ENCODE measurements at places on chromosomes 2 and 18.

GRCh38 chr18:53566626-53567025 is 657.8 kb downstream of the MBD2 start:
- DNase-seq = no peak

- DNase-seq = no peak
Observed at GRCh38 chr2:16626997-16627605, 38.5 kb downstream of the CYRIA start.

- no peak for DNase-seq
Observed at GRCh38 chr2:167613471-167613870, 633.9 kb downstream of the STK39 start.

DNA sequence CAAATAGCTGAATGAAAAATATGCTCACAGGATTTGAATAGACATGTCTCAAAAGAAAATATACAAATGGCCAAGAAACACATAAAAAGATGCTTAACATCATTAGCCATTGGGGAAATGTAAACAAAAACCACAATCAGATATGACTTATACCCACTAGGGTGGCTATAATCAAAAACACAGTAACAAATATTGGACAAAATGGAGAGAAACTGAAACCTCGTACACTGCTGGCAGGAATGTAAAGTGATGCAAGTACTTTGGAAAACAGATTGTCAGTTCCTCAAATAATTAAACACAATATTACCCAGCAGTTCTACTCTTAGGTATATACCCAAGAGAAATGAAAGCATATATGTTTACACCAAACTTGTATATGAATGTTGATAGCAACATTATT is 213.0 kb downstream of the PHLPP1 start:
- no peak for DNase-seq

GRCh38 chr2:226609366-226609765 is 190.3 kb downstream of the IRS1 start:
- no peak for DNase-seq

DNA sequence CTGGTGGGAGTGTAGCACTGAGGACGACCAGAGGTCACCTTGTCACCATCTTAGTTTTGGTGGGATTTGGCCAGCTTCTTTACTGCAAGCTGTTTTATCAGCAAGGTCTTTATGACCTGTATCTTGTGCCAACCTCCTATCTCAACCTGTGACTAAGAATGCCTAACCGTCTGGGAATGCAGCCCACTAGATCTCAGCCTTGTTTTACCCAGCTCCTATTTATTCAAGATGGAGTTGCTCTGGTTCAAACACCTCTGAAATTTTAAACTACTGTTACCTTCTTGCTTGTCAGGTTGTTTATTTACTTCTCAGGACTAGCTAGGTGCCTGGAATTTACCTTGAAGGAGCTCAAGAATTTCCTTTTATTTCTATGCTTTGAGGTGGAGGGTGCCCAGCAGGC is 9.5 kb upstream of the KCNG3 start:
- DNase-seq = no peak

GRCh38 chr2:196291873-196292800 is 120.8 kb upstream of the STK17B start:
- DNase-seq = no peak

GRCh38 chr18:27497246-27497645 is 312.1 kb upstream of the CHST9 start:
- DNase-seq = no peak

DNA sequence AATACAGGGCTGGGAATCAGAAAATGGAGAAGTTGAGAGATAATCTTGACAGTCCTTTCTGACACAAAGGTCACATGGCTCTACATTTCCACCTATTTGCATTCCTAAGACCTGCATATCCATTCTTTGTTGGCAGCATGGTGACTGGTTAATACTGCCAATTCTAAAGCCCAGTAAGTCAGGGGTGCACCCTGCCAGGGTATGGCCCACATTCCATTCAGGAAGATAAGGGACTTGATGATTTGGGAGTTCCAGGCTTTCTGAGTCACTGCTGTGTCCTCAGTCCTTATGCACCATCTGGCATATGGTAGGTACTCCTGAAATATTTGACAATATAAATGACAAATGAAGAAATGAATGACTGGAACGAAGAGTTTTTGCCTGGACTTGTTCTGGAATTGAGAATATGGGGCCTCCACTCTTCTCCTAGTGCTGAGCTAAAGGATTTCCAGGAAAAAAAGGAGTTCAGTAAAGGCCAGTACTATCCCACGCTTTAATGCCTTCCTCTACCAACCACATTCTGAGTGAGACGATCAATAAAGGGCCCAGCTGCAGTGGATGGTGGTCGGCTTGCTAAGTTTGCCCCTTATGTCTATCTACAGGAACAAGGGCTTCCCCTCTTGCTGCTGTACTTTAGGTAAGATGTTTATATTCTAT is 31.7 kb upstream of the EIF2AK3 start:
- DNase-seq = no peak

DNA sequence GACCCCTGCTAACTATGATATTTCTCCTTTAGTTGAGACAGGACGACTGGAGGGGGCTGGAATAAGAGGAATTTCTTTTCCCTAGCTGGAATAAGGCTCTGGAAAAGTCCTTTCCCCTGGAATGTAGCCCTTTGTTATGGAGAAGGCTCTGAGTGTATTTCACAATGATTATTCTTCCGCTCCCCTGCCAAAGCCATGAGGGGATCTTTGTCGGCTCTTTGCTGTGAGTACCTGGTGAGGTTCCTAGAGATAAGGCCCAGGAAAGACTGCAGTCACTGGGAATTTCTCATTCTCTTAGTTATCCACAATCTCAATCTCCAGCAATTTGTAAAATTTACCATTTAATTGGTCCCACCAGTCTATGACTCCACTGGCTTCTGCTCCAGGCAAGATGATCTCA is 340.2 kb upstream of the HNRNPA3 start:
- DNase-seq = no peak

- no peak for DNase-seq
Observed at GRCh38 chr2:38634684-38635083, 31.2 kb upstream of the GALM start.

DNA sequence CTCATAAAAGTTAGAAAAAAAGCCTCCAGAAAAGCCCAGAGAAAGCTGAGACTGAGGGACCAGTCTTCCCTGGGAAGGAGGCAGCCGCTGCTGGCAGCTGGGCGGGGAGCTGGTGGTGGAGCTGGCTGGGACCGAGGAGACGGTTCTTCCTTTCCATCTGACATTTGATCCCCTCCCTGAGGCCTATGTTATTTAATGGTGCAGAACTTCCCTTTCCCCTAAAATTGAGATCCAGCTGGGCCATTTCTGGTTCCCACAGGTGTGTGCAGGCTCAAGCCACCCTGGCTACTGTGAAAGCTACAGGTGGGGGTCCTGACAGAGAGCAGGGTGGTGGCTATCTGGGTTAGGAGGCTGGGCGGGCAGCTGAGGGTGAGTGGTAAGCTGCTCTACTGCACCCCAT is 81.5 kb upstream of the FZD7 start:
- DNase-seq = no peak

- no peak for DNase-seq
Observed at GRCh38 chr2:70777450-70777849, 9.4 kb upstream of the ADD2 start.

GRCh38 chr2:196459539-196459938 is 180.0 kb upstream of the CCDC150 start:
- DNase-seq = no peak

DNA sequence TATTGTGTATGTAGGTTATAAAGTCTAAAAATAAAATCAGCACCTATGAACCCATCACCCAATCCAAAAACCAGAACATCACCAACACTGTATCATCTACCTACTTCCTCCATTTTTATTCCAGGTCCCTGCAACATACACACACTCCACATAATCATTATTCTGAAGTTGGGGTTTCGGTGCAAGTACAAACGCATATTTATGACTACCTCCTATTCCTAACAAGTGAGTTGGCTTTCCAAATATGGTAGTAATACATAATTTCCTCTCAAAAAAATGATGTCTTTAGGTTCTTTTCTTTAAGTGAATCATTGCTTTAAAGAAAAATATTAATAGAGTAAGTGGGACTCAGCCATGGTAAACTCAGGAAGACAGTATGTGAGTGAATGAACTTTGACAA is 3.3 kb downstream of the ACVR1 start:
- DNase-seq = no peak

GRCh38 chr2:39913648-39914461 is 134.8 kb upstream of the THUMPD2 start:
- no peak for DNase-seq

DNA sequence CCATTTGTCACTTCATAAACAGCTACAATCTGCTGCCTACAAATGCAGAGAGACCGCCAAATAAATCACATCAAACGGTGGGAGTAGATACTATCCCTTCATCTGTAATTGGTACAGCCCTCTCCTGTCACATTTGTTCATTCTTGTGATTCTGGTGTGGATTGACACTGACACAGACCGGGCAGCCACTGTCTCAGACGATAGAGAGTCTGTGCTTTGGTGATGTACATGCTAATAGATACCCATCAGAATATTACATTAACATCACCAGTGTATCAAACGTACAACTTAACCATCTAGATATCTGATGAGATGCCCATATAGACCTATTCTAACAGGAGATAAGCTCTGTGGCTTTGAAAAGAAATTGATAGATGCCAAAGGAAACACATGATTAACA is 419.7 kb upstream of the ZEB2 start:
- no peak for DNase-seq

DNA sequence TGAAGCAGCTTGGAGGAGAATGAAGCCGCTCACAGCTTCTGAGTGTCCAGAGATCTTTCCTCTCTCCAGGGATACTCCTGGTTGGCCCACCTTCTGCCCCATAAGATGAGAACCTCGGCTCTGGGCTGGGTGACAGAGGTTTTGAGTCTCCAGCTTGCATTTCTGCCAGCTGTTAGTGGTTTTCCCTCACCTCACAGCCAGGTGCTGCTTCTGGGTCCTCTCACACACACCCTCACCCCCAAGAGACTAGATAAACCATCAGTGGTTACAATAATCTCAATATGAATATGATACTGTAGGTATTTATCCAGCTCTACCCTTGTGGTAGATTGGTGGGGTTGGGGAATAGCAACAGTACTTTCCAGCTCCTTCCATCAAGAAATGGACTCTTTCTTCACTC is 161.7 kb upstream of the SIX3 start:
- no peak for DNase-seq

DNA sequence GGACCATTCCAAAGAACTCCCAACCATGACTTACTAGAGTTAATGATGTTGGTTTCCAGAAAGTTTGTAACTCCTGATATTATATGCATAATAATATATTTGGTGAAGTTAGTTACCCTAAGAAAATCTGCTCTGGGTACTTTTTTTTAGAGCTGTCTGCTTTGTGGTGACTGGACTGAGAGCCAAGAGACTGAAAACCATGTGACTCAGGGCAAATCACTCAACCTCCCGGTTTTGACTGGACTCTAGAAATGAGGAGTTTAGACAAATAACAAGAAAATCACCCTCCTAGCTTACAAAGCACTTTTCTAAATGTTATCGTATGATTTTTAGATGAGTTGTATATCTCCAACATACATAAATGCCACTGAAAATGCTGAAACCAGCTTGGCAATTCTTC is 138.3 kb upstream of the RND3 start:
- no peak for DNase-seq

DNA sequence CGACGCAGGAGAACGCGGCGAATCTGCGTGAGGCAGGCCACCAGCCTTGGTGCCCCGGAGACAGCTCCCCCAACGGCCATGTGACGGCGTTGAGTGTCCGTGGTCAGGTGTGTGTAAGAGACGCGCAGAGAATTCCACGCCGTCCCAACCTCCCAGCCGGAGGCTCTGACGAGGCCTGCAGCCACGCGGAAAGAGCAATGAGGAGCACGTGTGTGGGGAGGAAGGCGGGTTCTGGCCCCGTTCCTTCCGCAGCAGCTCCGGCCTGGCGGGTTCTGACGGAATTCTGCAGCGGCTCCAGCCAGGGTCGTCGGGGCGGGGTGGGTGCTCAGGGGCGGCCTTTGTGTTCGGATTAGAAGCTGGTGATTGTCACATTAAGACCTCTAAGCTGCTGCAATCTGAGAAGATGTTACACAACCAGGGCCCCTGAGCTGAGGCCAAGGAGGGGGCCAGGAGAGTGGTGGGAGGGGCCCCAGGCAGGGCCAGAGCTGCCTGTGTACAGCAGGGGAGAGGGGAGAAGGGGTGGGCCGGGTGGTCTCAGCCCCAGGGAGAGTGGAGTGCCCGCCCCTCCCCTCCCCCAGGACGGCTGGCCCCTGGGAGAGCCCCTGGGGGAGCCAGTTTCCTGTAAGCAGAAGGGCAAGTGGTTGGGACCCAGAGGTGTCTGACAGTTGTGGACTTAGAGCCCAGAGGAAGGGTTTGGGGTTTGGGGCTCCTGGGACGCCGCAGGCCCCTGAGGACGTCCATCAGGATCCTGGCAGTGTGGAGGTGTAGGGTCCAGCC is 5.1 kb upstream of the GAL3ST2 start:
- DNase-seq = no peak

- no peak for DNase-seq
Observed at GRCh38 chr2:163465440-163465839, 270.4 kb downstream of the FIGN start.

GRCh38 chr2:127365211-127365643 is 22.5 kb downstream of the MAP3K2 start:
- no peak for DNase-seq
